ENCODE measurements at places on chromosomes 13 and 19. TPM values are rescaled to one million over a fixed set of nuclear protein-coding genes. Genes with fewer than 3 reads are reported as not detected.

DCT gene
- total RNA-seq, result 1.1 TPM

LRFN3 gene
- 11.4 TPM for total RNA-seq

IGFL2 gene
- not detected for total RNA-seq

FFAR1 gene
- not detected for total RNA-seq

CYP2A6 gene
- total RNA-seq, result not detected
